Stimulated activated CD8-positive, alpha-beta memory T cell treated with anti-CD3 and anti-CD28 coated beads, Interleukin-15, amount 100 ng/mL, for 24 hours (primary cell): ENCODE measurements at places on chromosomes 7 and 10.

DNA sequence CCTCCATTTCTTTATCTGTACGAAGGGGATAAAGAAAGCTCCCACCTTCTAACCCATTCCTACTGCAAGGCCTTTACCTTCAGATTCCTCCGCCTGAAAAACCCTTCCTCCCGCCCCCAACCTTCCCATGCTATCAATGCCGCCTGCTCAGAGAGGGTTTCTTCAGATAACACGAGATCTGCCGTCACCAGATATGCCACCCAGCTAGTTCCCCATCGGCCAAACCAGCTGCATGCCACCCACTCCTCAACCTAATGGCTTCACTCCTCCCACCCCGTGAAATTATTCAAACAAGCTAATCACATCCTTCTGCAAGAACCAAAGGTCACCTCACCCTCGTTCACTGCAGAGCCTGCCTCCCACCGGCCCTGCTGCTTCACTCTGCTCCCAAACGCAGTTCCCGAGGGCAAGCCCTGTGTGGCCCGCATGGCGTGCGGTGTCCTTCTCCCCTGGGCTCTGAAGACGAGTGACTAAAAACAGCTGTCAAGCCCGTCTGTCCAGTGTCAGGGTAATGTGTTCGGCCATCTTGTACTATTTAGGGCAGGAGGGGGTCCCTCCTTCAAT lies 46.8 kb upstream of the TMEM213 start:
- DNase-seq = no peak

DNA sequence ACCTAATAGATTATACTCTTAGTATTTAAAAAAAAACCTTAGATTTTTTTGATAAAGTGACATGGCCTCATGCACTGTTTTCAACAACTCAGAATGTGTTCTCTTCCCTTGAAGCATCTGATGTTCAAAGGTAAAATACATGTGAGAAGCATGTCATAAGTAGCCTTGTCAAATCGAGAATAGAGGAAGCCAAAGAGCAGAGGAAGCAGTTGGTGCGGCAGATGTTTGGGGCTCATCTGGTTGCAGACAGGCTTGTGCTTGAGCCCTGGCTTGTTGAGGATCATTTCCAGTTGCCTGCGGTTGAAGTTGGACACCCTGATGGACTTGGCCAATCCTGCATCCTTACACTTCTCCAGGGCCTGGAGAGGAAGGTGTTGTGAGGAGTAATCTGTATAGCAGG lies 59.2 kb downstream of the AKR1E2 start:
- no peak for DNase-seq

DNA sequence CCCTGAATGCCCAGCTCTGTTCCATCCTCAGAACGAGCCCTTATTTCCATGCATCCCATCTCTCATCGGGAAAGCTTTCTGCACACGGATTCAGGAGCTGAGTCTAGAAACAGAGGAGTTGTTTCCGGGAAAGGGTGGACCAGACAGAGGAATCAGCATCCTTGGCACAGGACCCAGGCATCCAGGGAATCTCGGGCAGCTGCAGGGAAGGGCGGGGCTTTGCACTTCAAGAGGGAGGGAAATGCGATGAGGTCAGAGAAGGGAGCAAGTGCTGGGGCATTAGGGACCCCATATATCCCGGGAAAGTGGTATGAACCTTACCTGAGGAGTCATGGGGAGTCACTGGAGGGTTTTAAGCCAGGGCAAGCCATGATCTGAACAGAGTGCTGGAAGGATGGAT lies 68.5 kb downstream of the NPTX2 start:
- DNase-seq = no peak

DNA sequence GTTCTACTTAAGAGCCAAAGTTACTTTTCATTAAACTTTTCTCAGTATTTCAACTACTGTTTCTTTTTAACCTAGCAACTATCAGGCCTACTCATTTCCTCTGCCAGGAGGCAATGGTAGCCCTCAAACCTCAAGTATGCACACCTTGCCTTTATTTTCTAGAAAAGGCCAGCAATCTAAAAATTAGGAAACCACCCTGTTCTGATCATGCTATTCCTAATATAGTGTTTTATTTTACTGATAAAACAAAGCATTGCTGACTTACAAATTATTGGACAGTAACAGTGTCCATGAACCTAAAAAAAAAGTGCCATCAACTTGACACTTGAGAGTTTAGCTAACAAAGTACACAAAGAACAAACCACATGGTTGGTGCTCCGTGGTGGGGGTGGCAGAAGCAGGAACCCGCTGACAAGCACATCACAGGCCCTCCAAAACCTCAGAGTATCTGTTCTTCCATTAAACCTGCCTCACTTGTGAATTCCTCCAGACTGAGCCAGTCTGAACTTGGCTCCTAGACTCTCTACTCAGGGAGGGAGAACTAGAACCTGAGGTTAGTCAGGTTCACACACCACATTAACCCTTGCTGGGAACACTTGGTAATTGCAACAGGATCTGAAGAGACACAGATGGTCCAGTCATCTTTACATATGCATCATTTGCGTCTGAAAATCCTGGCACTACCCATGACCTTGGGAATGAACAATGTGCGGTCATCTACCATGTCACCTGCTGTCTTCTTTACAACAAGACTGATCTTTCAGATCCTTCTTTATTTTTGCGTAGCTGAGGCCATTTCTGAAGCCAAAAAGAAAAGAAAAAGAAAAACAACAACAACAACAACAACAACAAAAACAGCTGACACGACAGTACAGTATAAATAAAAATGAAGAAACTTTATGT lies 31.9 kb downstream of the PIP4K2A start:
- DNase-seq = no peak

DNA sequence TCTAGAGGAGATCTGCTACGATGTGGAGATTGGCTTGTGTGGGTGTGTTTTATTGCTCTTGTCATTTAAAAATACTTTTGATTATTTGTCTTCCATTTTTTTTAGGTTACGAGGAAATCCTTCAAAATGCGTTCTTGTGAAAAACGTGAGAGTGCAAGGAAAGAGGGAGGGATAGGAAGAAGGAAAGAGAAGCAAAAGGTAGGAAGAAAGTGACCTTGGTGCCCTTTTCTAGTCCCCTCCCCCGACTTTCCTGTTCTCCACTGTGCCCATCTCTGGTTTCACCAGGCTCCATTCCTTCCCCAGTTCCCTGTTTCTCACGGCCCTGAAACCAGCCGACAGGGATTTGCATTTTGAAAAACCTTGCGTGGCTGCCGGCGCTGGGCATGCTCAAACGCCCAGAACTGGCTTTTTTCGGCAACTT lies 506 bp upstream of the GNAI1 start:
- DNase-seq = no peak

- DNase-seq = no peak
Measured at GRCh38 chr7:80771523-80771922, 133.1 kb downstream of the CD36 start.

DNA sequence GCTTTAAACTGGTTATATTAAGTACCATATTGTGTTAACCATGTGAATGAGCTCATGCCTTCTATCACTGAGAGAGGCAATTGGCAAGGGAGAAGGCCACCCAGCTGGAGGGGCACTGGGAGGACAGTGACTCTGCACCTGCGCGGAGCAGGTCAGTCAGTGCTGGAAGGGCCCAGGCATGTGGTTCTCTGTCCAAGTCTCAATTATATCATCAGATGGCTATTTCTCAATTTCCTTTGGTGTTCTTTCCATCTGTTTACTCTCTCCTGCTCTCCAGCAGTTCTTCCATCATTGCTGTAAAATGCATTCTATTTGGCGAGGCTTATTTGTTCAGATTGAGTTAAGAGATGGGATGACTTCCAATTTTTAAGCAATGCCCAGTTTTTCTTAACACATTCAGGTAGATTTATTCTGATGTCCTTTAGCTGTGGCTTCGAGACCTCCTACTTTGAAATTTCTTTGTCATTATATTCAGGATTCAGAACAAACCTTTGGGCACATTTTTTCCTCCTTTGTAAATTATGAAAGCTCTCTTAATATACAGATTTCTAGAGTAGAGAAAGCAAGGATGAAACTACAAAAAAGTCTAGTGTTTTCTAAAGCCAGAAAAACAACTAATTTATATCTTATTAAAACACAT lies 159.3 kb downstream of the BMPER start:
- no peak for DNase-seq
